ENCODE measurements at places on chromosomes 11 and 22. TPM values are rescaled to one million over a fixed set of nuclear protein-coding genes. Genes with fewer than 3 reads are reported as not detected.

- DNase-seq = peak; percentile 76
These were observed 3.4 kb downstream of the TIMM10 start for GRCh38 chr11:57527056-57527631.

DNA sequence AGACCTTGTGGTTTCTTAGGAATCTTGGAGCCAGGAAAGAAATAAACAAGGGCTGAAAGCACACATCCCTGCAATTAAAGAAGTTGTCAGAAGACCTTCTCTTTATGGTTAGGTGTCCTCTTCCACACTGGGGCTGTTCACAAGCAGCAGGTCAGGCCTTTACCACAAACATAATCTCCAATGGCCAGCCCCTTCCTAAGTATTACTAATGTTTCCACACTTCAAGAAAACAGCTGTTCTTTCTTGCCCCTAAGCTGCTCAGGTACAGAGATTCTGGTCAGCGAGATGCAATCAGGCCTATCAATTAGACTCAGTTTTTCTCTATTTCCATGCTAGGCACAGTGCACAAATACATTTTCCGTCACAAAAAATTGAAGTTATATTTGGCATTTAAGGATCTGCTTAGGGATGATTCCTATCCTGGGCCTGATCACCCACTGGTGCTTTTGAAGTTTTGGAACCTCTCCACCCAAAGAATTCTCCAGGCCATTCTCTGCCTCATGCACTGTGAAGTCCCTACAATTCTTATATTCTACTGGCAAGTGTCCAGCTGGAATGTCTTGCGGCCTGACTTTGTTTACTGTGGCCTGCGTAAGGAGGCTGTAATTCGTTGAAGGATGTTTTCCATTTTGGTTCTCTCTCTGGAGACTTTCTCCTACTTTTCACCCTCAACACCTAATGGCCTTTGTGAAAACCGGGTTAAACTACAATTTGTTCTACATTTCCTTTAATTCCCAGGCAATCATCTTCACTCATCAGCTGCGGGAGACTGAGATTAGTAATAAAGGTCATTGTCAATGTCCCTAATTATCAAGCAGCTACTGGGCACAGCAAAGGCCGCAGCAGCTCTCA lies 5.1 kb downstream of the PRAME start:
- DNase-seq = no peak

The SERPIND1 gene
- not detected for total RNA-seq

GRCh38 chr11:122313581-122313980 lies 197.6 kb upstream of the BLID start:
- DNase-seq = no peak

DNA sequence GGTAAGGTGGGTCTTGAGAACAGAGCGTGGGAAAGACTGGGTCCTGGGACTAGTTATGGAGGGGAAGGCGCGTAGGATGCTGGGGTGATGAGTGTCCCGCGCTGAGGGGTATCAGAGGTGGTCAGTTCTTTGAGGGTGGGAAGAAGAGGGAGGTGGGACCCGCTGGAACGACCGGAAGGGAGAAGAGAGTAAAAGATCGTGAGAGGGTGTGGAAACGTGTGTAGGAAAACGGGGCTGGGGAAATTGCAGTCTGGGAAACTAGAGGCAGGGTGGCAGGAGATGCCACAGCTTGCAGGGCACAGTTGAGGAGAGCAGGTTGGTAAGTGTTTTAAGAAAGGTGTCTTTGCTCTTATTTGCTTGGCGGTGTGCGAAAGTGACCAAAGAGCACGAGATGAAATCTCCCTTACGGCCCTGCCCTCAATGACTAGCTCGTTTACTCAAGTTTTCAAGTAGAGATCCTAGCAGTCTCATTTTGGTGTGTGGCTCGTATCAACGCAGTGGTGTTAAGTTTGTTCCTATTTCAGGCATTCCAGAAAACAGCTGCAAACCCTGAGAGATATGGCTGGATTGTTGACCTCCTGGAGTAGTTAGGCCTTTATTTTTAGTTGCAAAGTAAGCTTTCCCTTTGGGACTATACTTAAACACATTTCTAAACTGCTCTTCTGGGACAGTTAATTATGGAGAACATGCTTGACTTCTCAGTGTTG lies 615 bp downstream of the STT3A start:
- DNase-seq = no peak

DNA sequence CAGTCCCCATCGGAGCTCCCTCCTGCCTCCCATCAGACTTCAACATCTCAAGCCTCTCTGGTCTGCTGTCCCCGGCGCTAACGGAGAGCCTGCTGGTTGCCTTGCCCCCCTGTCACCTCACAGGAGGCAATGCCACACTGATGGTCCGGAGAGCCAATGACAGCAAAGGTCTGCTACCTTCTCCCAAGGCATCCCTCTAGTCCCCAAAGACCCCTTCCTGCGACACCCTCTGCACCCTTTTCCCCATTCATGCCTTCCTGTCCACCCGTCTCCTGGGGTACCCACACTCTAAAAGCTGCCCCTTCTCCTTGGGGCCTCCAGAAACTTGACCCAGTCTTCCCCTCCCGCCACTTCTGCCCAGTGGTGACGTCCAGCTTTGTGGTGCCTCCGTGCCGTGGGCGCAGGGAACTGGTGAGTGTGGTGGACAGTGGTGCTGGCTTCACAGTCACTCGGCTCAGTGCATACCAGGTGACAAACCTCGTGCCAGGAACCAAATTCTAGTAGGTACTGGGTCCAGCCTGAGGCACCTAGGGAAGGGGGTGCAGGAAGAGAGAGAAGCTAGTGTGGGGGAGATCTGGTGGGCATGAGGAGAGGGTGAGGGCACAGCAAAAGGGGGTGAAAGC lies 860 bp downstream of the UPK2 start:
- DNase-seq = no peak

- no peak for DNase-seq
These were observed 47.2 kb downstream of the MYO7A start for GRCh38 chr11:77175021-77175842.

The DYNC2H1 gene
- total RNA-seq = 46.2 TPM

DNA sequence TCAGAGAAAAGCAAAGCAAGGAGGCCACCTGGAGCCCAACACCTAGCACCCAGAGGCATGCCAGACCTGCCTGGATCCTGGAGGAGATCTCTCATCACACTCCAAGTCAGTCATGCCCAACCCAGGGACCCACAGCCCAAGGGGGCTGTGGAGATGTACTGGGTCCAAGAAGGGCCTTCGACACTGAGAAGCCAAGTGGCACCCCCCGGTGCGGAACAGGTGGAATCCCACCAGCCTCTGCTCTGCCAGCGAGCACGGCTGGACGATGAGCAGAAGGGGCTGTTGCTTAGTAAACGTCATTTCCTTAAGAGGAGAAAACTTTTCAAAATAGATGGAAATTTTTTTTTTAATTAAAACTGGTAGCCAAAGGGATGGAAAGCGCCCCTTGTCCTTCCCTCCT lies 171.9 kb upstream of the GRK3 start:
- DNase-seq = no peak

GRCh38 chr22:22069450-22070370 lies 87.1 kb upstream of the TOP3B start:
- DNase-seq = no peak

DNA sequence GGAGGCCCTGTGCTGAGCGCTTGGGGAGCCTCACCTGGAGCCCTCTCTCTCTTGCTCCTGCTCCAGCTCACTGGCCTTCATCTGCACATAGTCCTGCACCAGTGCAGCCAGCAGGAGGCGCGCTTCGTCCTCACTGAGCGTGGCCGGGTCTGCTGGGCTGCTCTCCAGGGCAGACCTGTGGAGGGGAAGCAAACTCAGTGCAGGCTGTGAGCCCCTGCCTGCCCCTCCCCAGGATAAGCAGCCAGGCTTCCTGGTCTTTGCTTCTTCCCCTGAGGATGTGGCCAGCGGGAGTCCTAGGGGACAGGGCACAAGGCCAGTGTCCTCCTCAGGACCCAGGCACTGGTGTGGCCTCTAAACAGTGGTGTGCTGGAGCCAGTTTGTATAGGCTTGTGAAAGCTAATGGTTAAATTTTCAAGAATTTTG lies 2.2 kb downstream of the CALCA start:
- DNase-seq = no peak

DNA sequence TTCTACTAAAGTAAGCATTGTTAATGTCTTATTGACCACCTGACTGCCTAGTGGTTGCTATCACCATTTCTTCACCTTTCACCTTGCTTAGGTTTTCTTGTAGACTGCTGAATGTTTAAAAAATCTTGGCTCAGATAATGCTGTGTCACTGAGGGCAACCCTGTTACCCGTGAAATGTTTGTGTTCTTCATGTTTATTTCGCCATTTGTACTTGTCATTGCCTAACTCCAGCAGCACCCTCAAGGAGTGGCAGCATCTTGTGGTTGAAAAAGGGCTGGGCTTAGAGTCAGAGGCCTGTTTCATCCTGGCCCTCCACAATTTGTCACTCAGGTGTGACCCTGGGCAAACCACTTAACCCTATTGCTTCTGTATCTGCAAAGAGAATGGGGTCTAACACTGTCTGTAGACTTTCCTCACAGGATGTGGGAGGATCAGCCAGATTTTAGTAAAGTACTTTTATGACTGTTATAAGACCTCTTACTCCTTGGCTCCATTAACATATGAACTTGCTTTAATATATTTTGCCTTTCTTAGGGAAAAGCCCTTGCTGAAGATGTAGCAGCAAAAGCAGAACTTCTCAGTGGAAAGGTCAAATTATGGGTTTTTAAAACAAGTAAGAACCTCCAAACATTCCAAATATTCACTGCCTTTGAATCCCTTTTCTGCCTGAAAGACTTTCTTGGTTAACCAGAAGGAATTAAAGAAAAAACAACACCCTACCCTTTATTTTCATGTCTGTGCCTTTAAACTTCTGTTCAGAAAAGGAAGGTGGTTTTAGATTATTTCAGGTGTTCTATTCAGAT lies 154.5 kb upstream of the C11orf87 start:
- no peak for DNase-seq

The UFD1 gene
- 51.0 TPM for total RNA-seq

DNA sequence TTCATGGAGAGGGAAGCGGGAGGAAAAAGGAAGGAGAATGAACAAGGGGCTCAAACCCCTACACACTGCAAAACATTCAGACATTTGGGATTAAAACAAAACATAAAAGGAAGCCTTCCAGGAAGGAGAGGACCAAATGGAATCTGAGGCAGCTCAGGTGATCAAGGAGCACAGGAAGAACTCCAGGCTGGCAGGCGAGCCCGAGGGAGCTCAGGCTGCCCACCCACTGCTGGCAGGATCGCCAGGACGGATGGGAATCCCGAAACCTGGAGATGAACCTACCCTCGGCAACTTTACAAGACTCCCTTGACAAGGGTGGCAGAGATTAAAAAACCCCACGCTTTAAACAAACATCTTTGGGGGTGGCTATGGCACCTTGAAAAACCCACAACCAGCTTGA lies 5.0 kb upstream of the PYGM start:
- DNase-seq = no peak

DNA sequence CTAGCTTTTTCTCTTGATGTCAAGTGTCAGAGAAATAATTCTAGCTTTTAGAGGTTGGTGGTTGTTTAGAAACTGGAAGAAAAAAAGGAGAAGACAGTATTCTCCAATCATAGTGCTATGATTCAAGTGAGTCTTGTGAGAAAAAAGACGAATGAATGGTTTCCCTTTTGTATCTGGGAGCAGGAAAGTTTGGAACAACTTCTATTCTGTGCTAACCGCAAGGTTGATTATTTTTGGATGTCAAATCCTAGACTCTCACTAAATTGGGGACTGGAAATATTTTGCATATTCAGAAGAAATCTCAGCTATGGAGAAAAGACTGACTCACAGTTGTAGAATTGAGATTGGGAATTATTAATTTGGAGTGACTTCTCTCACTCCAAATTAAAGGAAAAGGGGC lies 69.2 kb downstream of the SYT13 start:
- no peak for DNase-seq

The CARD18 gene
- total RNA-seq = not detected

DNA sequence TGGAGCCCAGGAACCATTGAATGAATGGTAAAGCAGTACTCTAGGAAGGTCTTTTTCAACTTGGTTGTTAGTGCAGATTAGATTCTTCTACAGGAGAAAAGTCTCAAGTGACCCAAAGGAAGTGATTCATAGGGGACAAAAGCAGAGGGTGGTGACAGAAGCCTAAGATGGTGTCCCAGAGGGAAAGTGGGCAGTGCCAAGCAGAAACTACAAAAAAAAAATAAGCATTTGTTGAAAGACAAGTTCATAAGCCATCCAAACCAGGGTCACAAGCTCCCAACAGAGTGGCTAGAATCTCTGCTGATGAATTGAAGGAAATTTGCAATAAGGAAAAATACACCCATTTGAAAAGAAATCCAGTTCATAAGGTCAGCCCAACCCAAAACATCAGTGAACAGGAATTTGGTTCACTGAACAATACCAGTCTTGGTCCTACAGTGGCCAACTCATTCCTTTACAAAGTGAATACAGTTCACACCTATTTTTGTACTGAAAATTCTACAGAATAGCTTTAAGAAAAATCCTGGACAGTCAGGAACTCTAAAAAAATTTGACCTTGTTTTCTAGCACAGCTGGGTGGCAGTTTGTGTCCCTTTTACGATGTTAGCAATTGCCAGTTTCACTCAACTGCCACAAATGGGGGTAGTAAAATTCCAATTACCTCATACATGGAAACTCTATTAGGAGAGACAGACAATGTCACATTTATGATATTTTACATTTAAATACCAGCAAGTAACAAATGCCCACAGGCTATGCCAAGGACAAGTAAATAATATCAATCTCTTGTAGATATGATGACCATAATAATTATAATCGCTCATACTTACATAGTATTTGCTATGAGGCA lies 21.6 kb upstream of the NUP160 start:
- DNase-seq = no peak
